Right renal cortex interstitium (tissue), 3 donors: ENCODE measurements at places on chromosomes 12 and 14.

DNA sequence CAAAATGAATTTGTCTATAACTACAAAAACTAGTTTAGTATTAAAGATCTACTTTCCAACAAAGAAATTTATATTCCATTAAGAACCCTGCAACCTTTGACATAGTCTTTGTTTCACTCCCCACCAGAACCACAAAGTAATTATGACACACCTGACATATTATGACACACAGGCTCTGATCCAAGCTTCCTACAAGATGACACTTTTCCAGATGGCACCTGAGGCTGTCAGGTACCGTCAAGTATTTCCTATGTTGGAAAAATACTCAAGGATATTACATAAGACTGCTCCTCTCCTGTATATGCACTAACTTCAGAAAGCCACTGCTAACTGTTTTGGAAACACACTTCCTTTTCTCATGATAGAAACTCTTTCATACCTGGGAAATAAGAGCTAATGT is 38.9 kb downstream of the STXBP6 start:
- DNase-seq: no peak

DNA sequence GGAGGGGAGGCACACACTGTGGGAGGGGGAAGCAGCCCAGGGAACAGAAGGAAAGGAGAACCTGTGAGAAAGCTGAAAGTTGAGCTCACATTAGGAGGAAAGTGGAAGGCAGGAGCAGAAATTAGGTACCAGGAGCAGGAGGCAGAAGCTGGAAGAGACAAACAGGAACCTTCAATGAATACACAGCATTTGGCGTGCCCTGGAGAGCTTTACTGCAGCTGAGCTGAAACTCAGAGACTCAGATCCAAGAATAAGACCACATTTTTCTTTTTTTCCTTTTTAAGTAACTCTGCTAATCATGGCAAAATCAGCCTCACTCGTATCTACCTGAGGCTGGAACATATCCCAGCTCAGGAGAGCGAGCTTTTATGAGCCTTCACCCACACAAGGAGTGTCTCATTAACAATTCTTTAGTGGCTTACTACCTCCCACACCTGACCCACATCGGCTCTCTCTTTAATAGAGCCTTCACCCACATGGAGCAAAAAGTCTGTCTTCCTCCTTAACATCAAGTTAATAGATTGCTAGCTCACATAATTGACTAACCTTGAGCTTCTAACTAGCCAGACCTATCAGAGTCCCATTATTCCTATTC is 18.2 kb upstream of the CERS5 start:
- DNase-seq: no peak

DNA sequence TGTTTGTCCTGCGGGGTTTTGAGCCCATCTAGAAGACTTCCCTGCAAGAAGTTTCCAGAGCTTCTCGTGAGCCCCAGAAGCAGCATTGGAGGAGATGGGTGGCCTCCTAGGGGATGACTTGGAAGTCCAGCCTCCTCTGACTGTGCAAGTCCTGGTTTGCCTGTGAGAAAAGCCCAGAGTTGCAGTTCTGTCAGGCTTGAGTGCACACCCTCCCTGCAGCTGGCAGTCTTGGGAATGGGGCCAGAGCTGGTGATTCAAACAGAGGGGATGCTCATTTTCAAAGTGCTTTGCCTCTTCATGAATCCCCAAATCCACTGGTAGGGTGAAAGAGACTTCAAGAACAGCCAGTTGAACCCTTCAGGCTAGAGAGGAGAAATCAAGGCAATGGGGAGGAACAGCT is 3.9 kb upstream of the PPP1R1A start:
- DNase-seq: no peak

DNA sequence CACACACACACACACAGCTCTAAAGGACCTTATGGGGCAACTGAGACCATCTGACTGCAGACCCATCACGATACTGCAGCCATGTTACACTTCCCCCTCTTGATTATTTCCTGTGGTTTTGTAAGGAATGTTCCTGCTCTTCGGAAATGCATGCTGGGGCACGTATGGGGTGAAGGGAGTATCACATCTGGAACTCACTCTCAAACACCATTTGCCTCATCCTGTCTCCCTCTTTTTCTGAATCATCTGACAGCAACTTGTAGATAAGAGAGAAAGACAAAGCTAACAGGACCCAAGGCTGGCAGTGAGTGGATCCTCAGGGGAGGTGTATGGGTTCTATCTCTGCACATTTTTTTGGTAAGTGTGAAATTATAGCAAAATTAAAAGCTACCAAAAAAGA is 50.3 kb downstream of the RIMBP2 start:
- DNase-seq: no peak

DNA sequence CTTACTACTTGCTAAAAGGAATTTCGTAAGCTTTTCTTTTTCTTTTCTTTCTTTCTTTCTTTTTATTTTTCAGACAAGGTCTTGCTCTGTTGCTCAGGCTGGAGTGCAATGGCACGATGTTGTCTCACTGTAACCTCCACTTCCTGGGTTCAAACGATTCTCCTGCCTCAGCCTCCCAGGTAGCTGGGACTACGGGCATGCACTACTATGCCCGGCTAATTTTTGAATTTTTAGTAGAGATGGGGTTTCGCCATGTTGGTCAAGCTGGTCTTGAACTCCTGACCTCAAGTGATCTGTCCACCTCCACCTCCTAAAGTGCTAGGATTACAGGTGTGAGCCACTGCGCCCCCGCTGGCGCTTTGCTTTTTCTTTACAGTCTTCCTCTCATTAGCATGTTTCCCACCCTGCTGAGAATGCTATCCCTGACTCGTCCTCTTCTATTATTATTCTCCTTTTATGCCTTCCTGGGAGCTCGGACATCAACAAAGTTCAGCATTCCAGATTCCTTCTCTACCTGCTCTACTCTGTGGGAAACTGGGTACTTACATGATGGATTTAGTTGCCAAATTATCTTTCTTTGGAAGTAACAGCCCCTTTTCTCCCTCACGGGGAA is 3.1 kb downstream of the MTHFD1 start:
- DNase-seq: no peak

- no peak for DNase-seq
These were observed 132.9 kb downstream of the CNTN1 start for GRCh38 chr12:40825156-40825555.

DNA sequence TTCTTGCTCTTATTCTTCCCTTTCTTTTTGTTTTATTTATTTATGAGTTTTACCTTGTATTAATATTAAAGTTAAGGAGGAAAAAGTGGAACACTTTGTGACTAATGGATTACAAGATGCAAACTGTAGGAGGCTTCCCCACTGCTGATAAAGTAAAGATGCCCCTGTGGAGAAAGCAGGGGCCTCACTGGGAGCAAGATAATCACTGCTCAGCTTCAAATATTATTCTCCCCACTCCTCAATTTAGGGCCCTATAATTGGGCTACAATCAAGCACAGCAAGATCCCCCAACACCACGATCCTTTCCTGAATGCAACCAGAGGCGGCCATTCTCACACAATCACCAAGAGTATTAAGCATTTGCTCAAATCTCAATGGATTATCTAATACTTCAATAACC is 149.2 kb downstream of the SLC2A13 start:
- no peak for DNase-seq

- no peak for DNase-seq
These were observed 155.3 kb downstream of the ADAMTS20 start for GRCh38 chr12:43396671-43397070.

- no peak for DNase-seq
These were observed 94.6 kb upstream of the SCAF11 start for GRCh38 chr12:46084666-46085631.

DNA sequence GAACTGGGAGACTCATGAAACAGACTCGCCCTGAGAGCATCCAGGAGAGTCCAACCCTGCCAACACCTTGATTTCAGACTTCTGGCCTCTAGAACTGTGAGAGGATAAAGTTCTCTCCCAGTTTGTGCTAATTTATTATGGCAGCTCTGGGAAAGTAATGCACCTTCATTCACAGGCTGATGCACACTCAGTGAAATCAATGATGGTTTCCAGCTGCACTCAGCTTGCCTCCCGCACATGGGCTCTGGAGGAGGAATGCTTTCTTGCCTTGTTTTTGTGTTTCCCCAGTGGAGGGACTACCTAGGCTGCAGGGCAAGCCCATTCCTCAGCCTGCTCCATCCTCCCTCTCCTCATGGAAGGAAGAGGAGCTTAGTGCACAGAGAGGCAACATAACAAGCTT is 45.7 kb downstream of the TMEM132C start:
- no peak for DNase-seq

GRCh38 chr14:40394634-40395340 is 962.6 kb upstream of the FBXO33 start:
- no peak for DNase-seq

- no peak for DNase-seq
These were observed 73.9 kb downstream of the BMP4 start for GRCh38 chr14:53882684-53883083.

- no peak for DNase-seq
These were observed 709 bp downstream of the TCL1B start for GRCh38 chr14:95686935-95687334.

DNA sequence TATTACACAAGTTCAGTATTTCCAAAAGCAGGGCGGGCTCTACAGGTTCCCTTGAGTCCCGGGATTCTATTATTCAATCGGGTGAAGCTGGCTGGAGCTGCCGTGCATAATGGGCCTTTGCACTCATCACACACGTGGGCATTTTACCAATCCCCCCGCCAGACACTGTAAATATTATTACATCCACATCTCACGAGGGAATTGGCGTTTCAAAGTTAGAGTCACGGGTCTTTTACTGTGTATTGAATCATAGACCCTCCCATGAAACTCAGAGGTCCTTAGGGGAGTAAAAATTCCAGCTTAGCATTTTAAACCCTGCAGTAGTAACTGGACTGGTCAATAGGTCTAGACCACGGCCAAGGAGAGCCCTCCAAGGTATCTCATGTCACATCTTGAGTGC is 70.3 kb downstream of the MAP1LC3B2 start:
- DNase-seq: no peak

DNA sequence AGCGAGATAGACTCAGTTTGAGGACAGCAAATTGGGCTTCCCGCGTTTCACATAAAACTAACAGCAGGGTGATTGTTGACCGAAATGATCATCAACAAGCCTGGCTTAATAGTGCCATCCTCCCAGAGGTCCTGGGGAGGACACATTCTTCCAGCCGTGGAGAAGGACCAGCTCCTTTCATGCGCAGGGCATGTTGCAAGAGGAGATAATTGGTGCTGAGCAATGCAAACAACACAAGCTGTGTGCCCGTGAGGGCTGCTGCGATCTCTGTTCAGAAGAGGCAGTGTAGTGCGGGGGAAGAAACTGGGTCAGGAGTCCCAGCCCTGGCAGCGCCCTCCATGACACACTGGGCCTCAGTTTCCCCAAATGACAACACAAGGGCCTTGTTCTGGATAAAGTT is 54.3 kb downstream of the CCDC85C start:
- DNase-seq: no peak

DNA sequence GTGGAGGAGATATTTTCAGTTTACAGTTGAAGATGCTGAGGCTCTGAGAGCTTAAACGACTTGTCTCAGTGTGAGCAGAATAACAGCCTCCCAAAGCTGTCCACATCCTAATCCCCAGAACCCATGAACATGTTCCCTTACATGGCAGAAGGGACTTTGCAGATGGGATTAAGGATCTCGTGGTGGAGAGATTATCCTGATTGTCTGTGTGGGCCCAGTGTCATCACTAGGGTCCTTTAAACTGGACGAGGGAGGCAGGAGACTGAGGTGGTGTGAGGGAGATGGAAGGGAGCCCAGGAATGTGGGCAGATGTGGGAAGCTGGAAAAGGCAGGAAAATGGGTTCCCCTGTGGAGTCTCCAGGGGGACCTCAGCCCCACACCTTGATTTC is 9.6 kb upstream of the KRT80 start:
- DNase-seq: no peak

DNA sequence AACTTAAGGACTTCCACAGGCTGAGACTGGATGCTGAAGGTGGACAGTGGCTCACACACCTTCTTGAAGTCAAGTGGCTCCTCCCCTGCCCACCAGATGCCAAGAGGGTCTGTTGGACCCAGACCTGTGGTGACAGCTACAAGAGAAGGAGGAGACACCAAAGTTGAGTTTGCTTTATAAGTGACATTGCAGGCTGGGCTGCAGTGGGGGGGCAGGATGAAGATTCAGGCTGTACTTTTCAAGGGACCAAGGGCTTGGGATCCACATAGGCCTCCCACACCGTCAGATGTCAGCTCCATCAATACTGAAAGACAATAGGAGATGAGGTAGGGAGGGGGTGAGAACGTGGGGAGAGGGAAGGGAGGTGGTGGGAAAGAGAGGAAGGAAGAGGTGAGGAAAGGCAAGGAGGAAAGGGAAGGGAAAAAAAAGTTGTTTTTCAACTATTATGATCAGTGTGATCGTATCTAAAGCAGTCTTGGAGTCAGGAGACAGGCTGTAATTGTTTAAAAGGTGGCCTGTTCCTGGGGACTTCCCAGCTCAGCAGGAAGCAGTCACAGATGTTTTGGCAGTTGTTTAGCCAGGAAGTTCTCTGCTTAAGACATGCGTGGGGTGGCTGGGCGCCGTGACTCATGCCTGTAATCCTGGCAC is 84.1 kb upstream of the RESF1 start:
- DNase-seq: no peak

DNA sequence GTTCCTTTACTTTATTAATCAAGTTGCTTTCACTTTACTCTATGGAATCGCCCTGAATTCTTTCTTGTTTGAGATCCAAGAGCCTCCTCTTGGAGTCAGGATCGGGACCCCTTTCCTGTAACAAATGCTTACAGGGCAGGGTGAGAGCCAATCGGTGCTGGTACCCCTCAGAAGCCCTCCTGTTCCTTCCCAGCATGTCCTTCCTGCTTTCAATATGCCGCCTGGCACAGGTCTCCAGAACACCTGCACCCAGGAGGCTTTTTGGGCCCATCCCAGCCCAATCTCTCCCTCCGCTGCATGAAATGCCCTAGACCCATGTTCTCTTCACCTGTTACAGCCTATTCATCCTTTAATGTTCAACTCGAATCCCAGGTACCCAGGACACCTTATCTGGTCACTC is 122.2 kb downstream of the FOXN3 start:
- DNase-seq: no peak

- no peak for DNase-seq
These were observed 125.6 kb downstream of the TTC8 start for GRCh38 chr14:88950069-88950468.

- no peak for DNase-seq
These were observed 156.5 kb upstream of the EEA1 start for GRCh38 chr12:93085383-93086287.

DNA sequence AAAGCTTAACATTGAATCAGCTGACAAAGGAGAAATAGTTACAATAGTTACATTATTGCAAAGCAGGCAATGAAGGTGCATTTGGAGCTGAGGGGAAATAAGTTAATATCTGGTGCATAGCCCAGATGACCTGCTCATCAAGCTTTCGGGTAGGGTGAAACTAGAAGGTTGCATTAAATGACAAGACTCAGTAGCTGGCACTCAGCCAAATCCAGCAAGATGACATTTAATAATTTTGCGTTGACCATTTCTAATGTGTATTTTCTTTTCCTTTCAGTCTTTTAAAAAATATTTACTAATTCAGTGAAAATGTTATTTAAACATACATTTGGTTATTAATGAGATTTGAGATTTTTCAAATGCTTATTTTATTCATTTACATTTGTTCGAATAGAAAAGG is 188.6 kb downstream of the SLC5A8 start:
- DNase-seq: no peak

- DNase-seq: no peak
These were observed 72.2 kb downstream of the CLIP1 start for GRCh38 chr12:122350141-122350848.
